ENCODE measurements at places on chromosomes 2 and 18.
A peak's percentile ranks its signal among the peaks of the same experiment; 100 is the strongest.

DNA sequence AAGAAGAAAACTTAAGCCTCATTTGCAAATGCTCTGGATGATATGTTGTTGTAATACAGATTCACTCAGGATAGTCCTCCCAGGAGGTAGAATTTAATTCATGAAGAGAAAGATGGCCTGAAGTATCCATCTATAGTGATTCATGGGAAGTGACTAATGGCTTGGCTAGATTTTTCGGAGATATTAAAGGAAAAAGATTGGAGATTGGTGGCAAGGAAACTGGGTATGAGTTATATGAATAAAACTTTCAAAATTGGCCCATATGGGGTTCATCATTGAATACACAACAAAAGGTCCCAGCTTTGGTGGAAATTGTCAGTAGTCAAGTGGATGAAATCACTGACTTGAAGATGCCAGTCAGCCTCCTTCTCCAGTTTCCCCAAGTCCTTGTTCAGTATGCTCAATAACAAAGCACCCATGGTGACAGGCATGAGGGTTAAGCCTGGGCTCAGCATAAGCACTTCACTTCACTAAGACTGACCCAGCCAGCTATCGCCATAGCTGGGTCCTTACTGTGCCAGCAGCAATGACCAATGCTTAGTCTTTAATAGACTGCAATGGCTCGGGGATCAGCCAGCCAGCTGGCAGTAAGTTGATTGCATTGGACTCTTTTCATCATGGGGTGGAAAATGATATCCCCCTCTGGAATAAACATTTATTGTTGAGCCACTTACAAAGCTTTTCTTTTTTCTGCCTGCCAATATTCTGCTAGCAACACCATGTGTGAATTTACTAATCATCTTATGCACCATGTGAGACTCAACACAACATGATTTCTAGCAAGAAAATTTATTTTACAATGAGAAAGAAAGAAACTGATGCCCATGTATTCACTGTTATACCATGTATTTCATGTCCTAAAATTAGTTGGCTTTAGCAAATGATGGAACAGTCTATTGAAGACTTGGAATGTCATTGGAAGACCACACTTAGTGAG, 176.6 kb upstream of the TACR1 start:
- no peak for DNase-seq

DNA sequence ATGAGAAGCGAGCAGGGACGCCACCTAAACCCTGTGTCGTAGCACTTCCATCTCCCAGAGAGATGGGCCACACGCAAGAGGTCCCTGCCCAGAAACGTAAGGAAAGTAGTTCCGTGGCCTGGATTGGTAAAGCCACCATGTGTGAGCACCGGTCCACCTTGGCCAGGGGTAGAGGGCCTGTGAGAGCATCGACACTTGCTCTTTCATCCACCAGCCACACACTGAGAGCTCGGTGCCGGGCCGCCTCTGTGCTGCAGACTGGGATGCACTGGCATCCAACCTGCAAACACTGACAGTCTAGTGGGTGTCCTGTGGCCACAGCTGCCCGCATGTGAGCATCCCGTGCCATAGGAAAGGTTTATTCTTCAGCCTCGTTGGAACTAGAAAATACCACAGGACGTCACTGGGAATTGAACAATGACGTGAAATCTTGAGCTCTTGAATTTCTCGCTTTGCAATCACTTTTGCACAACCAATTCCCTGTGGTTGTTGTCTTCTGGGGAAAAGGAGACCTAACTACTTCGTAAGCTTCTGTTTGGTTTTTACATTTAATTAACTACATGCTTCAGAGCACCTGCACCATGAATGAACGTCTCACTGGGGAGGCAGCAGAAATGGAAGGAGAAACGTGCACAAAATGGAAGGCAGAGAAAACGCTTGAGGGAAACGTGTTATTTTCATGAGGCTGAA, 212.0 kb upstream of the RAB6C start:
- DNase-seq = no peak

- no peak for DNase-seq
Observed at GRCh38 chr2:216497382-216498069, 1.1 kb upstream of the RPL37A start.

- DNase-seq = no peak
Observed at GRCh38 chr18:60413944-60414547, 41.5 kb upstream of the MC4R start.

DNA sequence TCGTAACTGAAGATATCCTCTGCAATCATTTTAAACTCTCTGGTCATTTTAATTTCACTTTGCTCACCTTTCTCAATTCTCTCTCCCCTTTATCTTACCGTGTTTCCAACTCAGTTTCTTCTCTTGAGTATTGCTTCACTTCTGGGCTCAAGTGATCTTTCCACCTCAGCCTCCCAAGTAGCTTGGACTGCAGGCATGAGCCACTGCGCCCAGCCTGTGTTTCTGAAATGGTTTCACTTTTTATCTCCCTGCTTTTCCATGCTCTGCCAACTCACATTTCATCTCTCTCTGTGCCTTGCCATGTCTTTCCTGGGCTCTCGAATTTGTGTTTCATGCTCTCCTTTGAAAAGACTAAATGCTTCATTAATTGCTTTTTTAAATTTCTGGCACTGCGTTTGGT, 30.5 kb upstream of the TMEM131 start:
- DNase-seq = no peak

DNA sequence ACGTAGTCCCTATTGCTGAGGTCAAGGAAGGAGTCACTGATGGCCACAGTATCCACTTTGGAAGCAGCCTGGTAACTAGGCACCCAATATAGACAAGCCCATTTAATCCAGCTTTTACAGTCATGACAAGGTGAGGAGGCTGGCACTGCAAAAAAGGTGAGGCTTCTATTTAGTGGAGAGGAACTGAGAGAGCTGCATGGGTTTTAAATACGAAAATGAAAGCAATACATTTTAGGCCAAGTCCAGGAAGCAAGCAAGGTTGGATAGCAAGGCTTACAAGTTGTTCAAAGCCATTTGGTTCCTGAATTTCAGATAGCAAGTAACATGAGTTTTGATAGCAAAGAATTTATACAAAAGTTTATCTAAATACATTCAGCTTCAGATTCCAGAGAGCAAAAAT, 80.4 kb downstream of the SGPP2 start:
- no peak for DNase-seq

DNA sequence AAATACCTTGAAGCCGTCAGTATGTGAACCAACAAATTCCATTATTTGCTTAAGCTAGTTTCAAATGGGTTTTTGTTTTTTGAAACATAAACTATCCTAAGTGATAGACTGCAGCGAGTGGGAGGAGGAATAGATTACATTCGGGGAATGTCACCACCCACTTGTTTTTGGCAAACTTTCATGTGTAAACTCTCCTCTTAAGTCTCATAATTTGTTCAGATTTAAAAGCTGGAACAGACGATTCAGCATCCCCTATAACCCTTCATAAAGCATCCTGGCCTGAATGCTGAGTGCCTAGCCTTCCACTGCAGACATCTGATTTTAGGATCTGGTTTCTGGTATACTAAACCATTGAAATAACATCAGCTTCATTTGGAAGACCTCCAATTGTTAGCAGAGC, 51.0 kb downstream of the CPO start:
- DNase-seq = no peak

DNA sequence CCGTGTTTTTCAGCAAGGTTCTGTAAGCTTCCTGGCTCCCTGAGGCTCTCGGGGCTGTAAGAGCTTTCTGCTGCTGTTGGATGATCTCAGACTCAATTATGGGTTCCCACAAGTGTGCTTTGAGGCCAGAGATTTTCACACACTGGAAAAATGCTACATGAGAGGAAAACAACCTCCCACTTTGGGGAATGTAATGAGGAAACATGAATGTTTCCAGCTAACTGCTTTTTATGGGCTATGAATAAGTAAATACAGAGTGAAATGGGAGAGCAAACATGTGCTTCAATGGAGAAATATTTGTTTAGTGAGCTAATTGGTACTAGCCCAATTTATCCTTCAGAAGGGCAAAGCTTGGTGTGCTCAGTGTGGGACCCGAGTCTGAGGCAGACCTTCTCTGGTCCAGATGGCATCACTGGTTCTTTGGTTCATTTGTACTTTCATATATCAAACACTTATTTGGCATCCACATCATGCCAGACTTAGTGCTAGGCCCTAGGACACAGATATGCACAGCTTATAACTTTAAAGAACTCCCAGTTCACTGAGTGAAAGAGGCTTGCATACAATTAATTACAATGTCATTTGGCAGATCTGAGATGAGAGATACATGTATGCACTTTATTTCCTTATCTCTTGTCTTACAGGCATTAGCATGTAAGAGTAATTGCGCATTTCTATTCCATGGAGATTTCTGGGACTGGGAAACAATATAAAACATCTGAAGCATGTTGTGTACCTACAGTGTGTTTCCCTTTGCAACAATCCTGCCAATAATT, 248.8 kb downstream of the RDH14 start:
- peak; percentile 37 for DNase-seq

DNA sequence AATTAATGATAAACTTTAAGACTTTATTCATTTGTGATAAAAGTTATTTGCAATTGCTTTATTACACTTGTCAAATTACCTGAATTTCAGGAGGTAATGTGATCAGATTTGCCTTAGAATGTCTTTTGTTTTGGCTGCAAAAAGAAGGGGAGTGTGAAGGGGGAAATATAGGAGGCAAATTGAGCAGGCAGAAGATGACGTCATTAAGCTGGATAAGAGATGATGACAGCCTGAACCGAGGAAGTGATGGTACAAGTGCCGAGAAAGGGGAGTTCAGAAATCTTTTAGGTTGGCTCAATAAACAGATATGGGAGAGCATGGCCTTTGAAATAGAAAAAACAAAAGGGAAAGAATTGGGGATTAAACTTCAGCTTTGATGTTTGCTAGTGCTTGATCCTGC, 73.0 kb upstream of the TTN start:
- no peak for DNase-seq

- no peak for DNase-seq
Observed at GRCh38 chr2:226334981-226335720, 464.5 kb downstream of the IRS1 start.

- DNase-seq = peak; percentile 40
Observed at GRCh38 chr2:105176429-105176828, 65.1 kb upstream of the GPR45 start.

GRCh38 chr2:62724886-62725711, 19.6 kb downstream of the EHBP1 start:
- no peak for DNase-seq

DNA sequence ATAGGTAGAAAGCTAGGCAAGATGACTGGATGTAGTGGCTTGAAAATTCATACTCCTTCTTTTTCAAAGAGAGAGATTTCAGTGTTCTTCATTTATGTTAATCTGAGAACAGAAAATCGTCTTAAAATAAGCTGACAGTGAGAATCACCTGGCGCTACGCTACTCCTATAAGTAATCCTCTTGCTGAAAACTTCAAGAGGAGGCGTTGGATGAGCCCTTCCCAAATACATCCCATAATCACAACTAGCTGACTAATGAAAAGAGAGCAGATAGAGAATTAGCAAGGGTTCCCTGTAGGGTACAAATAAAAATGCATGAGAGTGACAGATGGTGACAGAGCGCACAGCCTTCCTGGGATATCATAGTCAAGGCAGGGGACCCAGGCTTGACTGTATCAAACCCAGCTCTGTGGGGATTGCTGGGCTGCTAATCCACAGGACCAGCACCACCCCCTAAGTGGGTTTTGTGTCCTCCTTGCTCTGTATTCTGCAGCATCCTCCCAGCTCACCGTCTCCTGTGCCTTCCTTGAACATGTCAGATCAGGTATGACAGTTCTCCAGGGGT, 280.2 kb downstream of the SP3 start:
- DNase-seq = no peak

- no peak for DNase-seq
Observed at GRCh38 chr2:63818271-63818670, 23.4 kb upstream of the UGP2 start.

- no peak for DNase-seq
Observed at GRCh38 chr2:78910376-78910775, 115.1 kb upstream of the REG3G start.

DNA sequence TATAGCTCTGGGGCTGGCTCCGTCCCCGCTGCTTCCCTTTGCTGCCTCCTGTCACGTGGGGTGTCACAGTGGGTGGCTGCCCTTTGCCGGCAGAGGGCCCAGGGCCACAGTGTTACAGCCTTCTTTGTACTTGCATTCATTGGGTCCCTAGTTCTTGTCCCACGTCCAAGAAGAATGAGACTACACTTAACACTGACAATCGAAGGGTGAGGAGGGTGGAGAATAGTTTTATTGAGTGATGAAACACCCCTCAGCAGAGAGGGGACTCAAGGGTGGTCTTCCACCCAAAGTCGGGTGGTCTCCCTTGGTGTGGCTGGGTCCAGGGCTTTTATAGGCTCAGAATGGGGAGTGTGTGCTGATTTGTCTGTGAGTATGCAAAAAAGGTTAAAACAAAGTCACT, 1.9 kb downstream of the ATG4B start:
- no peak for DNase-seq

DNA sequence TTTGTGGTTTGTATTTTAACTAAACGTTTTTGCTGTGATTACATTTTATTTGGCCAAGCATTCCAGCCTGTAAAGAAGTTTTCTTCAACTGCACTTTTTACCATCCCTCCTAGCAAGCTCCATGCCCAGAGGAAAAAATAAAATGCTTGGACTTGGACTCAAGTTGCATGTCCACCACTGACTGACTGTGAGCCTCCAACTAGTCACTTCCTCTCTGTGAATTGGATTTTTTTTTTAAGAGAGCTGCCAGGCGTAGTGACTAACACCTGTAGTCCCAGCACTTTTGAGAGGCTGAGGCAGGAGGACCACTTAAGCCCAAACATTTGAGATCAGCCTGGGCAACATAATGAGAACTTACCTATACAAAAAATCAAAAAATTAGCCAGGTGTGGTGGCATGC, 1185.2 kb upstream of the PIK3C3 start:
- DNase-seq = no peak

DNA sequence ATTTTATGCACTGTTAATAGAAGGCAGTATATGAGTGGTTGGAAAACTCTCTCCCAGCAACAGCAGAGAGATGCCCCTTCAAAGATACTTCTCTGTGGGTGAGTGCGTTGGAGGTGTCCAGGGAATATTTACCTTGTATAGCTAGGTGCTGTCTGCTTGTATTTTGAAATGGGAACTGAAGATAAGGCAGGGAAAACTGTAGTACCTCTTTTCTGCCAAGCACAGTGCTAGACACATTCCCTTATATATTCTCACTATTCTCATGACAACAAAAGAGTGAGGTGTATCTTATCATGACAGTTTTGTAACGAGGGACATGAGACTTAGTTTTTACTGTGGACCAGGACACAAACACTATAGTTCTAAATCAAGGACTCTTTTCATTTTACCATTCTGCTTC, 2.1 kb downstream of the TTC39C start:
- peak; percentile 45 for DNase-seq

DNA sequence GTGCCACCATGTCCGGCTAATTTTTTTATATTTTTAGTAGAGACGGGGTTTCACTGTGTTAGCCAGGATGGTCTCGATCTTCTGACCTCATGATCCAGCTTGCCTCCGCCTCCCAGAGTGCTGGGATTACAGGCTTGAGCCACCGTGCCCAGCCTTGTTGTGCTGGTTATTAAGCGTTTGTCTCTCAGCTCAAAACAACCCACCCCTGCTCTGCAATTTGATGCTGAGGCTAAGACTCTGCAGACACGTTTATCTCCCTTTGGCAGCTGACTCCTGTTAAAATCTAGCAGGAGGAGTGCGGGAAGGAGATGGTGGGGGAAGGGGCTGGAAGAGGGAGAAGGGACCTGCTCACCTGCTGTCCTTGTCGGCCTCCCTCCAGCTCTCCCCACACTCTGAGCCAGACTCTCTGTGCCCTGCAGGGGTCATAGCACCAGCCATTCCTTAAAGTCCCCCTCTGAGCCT, 29.9 kb upstream of the IMPA2 start:
- DNase-seq = no peak

Measured in DMS79 treated with DMSO at 0.1 percent for 48 hours (cell line).